ENCODE measurements at places on chromosomes 5 and 9.
A peak's percentile ranks its signal among the peaks of the same experiment; 100 is the strongest.

DNA sequence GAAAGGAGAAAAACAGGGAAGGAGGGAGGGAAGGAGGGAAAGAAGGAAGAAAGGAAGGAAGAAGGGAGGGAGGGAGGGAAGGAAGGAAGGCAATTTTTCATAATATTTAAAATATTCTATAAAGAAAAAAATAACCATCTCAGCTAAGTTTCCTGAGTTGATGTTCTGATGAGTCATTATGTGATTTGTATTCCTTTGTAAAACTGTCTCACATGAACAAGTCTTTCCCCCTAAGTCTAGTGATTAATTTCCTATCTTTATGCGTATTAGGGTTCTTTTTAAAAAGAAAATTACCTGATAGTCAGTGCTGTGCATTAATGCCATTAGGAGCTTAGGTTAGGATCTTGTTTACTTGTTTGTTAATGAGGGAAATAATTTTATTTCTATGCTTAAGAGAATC, 94.1 kb downstream of the RASEF start:
- DNase-seq, result no peak

GRCh38 chr5:139690064-139690802, 42.1 kb downstream of the CXXC5 start:
- DNase-seq, result no peak

DNA sequence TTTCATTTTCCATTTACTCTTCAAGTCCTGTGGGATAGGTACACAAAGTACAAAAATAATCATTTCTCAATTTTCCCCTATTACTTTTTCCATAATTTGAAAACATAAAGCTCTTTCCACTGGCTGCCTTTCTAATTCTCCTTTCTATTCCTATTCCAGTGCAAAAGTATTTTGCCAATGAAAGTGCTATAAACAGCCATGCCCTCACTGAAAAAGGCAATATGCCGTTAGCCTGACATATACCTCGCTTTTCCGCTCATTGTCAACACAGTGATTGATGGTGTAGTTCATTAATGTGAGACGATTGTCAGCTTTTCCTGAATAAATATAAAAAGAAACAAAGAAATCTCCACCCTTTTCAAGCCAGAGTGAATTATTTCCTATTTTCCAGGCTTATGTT, 97.5 kb downstream of the EBF1 start:
- DNase-seq, result no peak

DNA sequence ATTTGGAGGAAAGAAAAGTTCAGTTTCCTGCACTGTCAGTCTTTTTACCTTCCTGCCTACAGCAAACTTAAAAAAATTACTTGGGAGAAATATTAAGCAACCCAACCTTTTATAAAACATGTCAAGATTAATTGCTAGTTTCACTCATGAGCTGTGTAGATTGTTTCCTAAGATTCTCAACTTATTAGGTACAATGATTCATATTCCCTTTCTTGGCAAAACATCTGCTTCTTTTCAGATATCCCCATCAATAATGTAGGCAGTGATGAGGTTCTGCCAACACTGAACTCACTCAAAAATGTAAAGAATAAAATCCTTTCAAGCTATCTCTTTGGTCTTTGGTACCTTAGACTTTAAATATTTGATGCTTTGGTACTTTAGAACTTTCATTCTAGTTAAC, 56.0 kb downstream of the ISL1 start:
- no peak for DNase-seq

- DNase-seq, result no peak
Measured at GRCh38 chr5:77145666-77146065, 58.6 kb upstream of the ZBED3 start.

DNA sequence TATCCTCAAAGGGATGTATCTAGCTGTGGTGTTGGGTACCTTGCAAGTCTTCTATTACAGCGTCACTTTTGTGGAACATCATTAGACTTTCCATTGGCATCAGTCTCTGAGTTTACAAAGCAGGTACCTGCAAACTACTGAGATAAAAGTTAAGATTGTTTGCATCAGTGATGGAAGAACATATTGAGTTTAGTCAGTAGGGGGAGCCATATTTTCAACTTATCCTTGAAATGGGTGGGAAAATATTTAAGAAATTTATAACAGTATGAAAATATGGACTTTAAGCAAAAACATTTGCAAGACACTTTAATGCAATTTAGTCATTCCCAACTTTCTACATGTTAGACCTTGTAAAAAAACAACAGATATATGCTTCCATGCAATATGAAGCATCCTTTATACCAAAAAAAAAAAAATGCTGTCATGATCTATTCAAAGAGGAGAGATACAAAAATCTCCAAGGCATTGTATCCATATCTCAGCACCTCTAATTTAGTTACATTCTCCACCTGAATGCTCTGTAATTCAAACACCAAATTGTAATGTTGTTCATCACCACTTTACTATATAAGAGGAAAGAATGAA, 98.6 kb upstream of the ADAMTS19 start:
- DNase-seq, result no peak

DNA sequence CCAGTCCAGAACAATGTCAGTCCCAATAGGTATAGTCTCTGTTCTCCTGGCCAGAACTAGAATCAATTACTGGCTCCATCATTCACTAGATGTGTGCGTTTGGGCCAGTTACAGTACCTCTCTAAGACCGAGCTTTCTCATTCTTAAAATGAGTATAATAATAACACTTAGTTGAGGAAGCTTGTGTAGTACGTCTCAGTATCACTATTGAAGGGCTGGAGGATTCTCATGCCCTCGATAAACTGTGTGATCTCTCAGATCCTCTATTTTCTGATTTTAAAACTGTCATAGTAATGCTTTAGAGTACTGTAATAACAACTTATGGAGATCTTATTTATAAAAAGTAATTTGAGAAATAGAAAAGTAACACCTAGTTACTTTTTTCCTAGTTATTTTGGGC, 50.7 kb downstream of the CDKN2A start:
- no peak for DNase-seq

GRCh38 chr9:101027236-101027635, 1.3 kb upstream of the PLPPR1 start:
- DNase-seq, result no peak

- peak; percentile 59 for DNase-seq
Measured at GRCh38 chr9:94824913-94825610, 98.6 kb downstream of the AOPEP start.

GRCh38 chr5:65721050-65721719, 724 bp downstream of the SGTB start:
- peak; percentile 51 for DNase-seq

DNA sequence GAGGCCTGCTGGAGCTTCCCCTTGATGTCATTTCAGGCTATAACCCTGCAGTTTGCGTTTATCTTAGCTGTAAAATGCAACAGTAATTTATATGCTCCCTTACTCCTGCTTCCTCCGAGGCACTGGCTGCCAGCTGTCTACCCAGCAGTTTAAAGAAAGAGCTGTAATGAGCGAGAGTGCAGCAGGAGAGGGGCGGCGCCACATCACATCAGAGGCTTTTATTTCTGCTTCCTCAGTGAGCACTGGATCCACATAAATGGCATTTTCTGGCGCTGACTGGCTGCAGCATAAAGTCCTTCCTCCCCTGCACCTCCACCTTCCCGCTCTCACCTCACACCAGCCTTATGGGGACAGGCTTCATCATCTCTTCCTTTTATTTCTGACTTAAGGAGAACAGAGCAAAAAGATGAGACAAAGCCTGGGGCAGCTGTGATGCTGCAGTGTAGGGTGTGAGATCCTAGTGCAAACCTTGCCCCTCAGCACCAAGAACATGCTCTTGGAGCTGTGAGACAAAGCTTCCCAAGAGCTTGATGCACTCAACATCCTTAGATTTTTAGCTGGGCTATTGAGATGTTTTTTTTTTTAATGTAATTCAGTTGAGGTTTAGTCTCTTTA, 829.6 kb upstream of the ZNF608 start:
- peak; percentile 69 for DNase-seq

- no peak for DNase-seq
Measured at GRCh38 chr5:133926489-133927299, 41.7 kb downstream of the C5orf15 start.

DNA sequence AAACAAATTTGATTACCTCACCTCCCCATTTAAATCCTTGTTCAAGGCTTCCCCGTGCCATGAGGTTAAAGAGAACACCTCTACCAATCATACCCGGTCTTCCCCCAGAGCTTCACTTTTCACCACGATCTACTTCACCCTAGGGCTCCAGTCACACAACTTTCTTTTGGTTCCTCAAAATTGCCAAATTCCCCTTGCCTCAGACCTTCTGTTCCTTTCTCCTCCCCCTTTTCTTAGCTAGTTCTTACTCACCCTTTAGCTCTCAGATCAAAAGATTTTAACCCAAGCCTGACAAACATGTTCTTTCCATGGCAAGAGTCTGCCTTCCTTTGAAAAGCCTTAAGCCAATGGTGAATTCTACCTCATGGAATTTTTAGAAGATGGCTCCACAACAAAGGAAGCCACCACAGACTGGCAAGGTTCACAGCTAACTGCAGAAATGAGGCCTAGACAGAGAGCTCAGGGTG, 56.7 kb downstream of the MAPKAP1 start:
- DNase-seq, result no peak
